CD4-positive, alpha-beta T cell treated with Interleukin-10 for 1 hour (primary cell): ENCODE measurements at places on chromosomes 2 and 18.

GRCh38 chr18:50297621-50298442, 10.3 kb upstream of the CXXC1 start:
- peak; percentile 73 for DNase-seq

DNA sequence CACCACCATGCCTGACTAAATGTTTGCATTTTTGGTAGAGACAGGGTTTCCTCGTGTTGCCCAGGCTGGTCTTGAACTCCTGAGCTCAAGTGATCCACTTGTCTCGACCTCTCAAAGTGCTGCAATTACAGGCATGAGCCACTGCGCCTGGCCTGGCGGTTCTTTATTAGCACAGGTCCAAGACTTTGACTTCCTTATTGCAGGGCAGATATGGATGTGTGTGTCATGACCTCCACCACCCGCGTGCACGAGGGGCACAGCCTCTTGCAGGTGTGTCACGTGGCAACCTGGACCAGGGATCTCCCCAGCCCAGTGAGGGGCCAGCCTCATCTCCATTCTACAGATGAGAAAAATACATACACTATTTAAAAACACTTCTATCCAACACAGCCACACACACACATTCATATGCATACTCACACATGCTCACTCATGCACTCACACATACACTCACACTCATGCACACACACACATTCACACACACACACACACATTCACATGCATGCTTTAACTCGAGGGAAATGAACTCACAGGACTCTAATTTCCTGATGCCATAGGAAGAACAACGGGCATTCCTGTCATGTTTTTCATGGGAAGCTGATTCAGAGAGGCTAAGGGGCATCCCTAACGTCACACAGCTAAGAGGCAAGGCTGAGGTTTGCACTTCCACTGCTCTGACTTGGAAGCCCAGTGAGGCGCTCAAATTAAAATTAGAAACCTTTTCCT, 38.8 kb downstream of the RRM2 start:
- no peak for DNase-seq

DNA sequence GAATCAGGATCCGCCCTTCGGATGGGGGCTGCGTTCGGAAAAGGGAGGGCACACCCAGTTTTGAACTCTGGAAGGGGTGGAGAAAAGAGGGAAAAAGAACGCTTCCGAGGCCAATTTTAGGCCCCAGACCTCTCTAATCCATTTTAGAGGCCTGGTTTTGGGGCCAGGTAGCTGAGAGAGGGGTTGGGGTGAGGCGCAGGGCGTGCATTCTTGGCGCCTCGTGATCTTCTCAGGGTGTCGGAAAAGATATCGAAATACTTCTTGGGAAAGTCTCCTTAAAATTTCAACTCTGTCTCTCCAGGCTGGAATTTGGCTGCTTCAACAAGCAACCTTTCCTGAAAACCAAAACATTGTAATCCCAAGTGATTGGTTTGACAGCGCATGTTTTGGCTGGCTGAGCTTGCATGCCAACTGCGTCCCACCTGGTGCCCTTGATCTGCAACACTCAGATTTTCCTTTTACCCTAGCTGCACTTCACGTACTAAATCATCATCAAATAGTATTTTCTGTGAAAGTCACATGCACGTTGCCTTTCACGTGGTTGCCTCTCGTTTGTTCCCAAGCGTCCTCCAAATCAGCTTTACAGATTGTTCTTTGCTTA, 864 bp upstream of the XPO1 start:
- peak; percentile 45 for DNase-seq

- no peak for DNase-seq
Measured at GRCh38 chr2:79876430-79876829, 363.6 kb downstream of the CTNNA2 start.

DNA sequence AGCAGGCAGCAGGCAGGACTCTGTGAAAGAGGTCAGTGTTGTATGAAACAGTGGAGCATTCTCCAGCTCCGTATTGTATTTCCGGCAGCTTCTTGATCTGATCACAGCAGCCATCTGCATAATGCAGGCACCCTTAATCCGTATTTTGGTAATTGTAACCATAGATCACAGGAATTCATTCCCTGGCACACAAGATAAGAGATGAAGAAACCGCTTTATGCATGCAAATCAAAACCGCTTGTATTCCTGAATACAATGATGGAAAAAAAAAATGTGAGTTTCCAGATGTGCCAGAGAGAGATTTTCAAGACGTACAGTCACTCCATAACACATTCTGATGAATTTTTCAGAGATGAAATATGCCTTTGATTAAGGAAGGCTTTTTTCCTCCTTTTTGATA, 221.3 kb downstream of the ACKR3 start:
- DNase-seq: no peak

GRCh38 chr2:215080545-215080944, 57.9 kb downstream of the ABCA12 start:
- DNase-seq: no peak

GRCh38 chr2:43455731-43456642, 139.9 kb downstream of the THADA start:
- DNase-seq: no peak

DNA sequence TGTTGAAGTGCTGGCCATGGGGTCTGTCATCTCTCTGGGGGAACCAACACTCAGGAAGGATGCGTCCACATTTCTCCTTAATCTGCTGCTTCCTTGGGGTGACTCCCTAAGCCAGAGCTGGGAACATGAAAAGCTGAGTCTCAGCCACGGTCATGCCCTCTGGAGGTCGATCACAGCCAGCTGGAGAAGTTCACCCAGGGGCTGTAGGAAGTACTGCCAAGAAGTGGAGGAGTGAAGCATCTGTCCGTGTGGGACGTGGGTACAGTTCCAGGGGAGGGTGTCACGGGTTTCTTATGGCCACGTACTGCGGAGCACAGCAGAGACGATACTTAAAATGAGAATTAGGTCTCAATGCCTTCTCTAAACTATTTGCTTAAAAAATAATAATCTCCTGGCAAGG, 42.4 kb upstream of the IGFBP2 start:
- no peak for DNase-seq

DNA sequence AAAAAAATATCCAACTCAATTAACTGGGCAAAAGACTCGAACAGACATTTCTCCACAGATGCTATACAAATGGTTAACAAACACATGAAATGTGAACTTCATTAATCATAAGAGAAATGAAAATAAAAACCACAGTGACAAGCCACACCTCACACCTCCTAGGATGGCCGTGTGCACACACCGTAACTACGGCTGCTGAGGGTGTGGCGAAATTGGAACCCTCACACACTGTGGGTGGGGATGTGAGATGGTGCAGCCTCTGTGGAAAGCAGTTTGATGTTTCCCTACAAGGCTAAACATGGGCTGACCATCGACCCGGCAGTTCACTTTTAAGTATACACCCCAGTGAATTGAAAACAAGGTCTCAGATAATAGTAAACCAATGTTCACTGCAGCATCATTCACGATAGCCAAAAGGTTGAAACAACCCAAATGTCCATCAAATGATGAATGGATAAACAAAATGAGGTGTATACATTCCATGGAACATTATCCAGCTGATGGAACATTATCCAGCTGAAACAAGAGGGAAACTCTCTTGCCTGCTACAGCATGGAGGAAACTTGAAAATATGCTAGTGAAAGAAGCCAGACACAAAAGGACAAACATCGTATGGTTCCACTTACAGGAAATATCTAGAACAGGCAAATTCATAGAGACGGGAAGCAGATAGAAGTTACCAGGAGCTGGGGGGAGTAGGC, 32.2 kb downstream of the ZAP70 start:
- DNase-seq: peak; percentile 62

DNA sequence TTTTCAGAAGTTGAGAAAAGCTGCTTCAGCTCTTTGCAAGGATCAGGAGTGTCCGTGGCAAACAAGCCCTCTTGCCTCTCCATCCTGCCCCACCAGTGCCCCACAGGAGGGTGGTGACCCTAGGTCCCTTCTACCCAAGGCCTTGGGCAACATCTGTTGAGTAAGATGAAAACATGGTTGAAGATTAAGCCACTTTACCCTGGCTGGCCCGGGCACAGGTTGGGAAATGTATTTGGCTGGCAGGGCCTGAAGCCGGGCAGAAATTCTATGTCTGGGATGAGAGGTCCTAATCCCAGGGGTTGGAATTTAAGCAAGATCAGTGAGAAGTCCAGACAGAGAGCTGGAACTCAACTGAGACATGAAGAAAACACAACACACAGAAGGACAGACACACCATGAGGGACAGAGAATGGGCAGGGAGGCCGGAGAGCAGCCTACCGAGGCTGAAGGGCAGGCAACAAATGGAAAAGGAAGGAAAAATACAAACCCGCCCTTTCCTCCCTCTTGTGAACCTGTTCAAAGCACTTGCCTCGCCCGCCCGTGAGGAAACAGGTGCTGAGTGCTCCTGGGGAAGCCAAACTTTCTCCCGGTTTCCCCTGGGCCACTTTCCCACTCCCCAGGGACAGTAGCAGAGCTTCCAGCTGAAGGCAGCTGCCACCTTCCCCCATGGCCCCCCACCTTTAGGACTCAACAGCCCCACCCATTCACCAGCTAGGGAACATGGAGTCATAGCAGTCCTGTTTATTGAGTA, 86.1 kb downstream of the TNS1 start:
- DNase-seq: no peak

DNA sequence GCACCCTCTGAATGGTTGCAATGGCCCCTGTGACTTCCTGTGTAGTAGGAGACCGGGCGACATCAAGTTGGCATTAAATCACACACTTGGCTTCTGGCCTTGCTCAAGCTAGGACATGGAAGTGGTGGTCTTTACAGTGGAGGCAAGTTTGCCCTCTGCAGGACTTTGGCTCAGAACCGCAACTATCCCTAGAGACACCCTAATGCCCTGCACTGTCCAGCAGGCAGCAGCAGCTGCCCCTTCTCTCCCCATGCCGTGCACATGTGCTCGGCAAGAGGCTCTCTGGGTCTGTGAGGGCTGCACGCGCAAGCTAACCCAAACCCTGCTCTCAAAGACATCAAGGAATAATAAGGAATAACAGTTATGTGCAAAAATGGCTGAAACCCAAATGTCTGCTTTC, 106.5 kb downstream of the COL6A3 start:
- no peak for DNase-seq

DNA sequence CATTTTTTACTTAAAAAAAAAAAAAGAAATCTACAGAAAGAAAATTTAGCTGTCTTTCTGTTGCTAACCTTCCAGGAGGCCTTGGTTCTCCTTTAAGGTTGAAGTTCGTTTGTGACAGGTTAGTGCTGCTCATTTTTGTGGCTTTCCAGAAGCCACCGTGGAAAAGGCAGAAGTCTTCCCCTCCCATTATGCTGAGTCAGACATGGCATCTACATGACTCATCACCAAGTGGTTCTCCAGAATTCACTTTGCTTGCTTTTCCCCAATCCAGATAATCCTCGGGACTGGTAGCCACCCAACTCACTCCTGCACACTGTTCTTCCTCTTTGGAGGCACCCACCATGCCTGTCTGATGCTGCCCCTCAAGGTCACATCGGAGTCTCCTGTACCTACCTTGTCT, 228.7 kb downstream of the PIK3C3 start:
- no peak for DNase-seq

- DNase-seq: no peak
Measured at GRCh38 chr2:142940606-142941223, 63.3 kb downstream of the KYNU start.

- no peak for DNase-seq
Measured at GRCh38 chr2:9477914-9478313, 3.6 kb downstream of the IAH1 start.

- DNase-seq: no peak
Measured at GRCh38 chr2:128280901-128281321, 37.8 kb downstream of the HS6ST1 start.

DNA sequence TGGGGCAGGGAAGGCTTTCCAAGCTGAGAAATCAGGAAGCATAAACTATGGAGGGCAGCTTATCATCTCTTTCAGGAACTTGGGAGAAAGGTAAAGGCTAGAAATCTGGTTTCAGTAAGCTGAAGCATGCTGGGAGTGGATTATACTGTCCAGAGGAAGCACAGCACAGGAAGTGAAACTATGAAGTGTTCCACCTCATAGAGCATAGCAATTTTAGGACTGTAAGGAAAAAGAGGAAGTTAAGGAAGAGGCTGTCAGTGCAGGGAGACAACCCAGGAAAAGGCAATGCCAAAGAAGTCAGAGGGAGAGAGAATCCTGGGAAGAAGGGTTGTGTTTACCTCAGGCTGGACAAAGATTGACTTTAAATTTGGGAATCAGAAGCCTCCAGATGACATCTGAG, 51.9 kb downstream of the EFEMP1 start:
- no peak for DNase-seq

GRCh38 chr18:10682368-10682714, 156.5 kb downstream of the NAPG start:
- DNase-seq: no peak

DNA sequence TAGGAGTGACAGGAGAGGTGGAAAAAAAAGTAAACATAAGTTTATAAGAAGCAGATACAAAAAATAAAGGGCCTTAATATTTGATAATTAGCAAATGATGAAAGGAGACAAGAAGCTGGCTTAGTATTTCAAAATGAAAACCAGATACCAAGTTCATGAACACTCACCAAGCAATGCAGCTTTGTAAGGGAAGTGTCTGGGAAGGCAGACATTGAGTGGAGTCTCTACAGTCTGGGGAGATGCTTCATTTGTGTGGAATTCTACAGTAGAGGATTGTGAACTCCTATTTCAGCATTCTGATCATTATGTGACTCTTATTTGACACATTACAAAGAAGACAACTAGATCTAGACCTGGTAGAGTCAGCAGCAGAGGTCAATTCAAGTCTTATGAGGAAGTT, 1072.7 kb downstream of the DSC3 start:
- DNase-seq: no peak

DNA sequence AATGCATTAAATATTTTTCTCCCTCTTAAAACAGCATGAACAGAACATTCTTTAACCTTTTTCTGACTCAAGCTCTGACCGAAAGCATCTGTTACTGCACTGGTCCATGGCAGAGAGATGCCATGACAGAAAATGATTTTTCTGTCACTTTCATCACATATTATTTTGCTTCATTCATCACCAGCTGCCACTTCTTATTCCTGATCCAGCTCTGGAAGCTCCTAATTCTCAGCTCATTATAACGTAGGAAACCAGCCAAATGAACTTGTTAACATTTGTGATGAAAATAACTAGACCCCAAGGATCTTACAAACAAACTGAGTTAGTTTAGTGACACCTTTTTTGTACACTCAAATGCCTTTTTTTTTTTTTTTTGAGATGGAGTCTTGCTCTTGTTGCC, 7.6 kb upstream of the CFLAR start:
- DNase-seq: no peak

DNA sequence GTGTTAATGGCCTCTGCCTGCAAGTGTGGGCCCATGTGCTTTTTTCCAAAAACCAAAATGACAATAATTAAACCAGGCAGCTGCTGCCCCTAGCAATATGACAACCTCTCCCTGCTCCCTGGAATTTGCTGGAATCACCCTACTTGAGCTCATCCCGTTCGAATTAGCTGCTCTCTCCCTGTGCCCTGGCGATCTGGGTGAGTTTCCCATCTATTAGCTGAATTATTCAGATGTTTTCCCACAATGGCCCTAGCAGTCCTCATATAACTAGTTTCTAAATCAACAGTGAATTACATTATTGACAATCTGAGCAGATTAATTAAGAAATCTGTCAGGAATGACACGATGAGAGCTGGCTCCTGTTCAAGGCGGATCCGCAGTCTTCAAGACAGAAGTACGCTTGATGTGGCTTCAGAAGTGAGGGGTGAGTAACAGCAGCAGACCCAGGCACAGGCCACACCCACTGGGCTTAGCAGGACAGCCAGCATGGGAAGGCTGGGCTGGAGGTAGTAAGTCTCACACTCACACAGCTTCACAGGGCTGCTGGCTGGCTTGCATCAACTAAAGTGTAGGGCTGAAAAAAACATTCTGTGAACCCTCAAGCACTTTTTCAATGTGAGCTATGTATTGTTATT, 366.2 kb upstream of the ID2 start:
- no peak for DNase-seq
